ENCODE measurements at places on chromosomes 6 and 20. TPM values are rescaled to one million over a fixed set of nuclear protein-coding genes. Genes with fewer than 3 reads are reported as not detected.

Gene SRMS
- total RNA-seq: not detected

Gene LKAAEAR1
- total RNA-seq: 0.13 TPM

Gene MYT1
- not detected for total RNA-seq

Gene DDX27
- 24.1 TPM for total RNA-seq

Gene CDSN
- under 0.01 TPM for total RNA-seq

Gene C20orf144
- under 0.01 TPM for total RNA-seq

DNA sequence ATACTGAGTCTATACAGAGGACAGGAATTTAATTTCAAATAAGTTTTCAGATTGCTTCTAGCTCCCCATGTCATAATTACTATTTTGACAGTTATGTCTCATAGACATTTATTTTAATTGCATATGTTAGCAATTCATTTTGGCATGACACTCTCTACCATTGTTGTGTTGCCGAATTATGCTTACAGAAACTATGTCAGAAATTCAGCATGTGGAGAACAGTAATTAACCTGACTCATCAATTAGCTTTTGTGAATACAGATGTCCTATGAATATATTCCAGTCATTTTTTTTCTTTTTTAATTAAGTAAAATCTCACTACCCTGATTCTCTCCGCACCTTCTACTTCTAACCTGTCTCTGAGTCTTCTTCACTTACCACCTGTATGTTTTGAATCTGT is 105.1 kb downstream of the NKAIN2 start:
- DNase-seq: no peak

- DNase-seq: no peak
Observed at GRCh38 chr20:42734660-42735368, 454.9 kb downstream of the PTPRT start.
